ENCODE measurements at places on chromosomes 13 and 19. TPM values are rescaled to one million over a fixed set of nuclear protein-coding genes. Genes with fewer than 3 reads are reported as not detected.
A peak's percentile ranks its signal among the peaks of the same experiment; 100 is the strongest.

- peak; percentile 53 for DNase-seq
Observed at GRCh38 chr19:2046046-2046907, 4.8 kb downstream of the MKNK2 start.

Gene AZU1
- 1.9 TPM for total RNA-seq

DNA sequence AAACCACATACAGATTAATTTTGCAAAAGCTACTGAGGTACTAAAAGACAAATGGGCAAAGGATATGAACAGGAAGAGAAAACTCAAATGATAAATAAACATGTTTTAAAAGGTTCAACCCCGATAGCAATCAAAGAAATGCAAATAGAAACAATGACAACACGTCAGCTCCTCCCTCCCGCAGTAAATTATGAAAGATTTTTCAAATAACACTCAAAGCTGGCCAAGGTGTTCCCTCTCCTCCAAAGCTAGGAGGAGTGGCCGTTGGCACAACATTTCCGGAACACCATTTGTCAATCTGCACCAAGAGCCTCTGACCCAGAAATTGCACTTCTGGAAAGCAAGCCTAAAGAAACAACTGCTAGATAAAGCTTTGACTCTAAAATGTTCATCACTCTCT lies 28.3 kb downstream of the INSR start:
- no peak for DNase-seq

DNA sequence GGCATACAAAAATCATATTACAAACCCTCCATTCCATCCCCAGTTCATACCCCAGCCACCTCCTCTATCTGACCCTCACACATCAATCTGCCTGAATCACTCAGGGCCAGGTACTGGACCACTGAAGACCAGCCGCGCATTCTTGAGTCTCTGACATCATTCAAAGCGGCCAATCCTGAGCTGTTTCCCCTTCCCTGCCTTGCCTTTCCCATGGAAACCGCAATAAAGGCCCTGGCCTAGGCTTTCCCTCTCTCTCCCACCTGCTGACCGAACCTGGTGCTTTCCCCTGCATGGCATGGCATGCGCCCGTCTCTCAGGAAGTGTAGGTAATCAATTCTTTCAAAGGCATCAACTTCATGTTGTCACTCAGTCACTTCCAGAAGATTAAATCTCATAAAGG lies 17.7 kb upstream of the HIF3A start:
- DNase-seq: no peak

GRCh38 chr13:80590551-80590950 lies 249.6 kb upstream of the SPRY2 start:
- no peak for DNase-seq

DNA sequence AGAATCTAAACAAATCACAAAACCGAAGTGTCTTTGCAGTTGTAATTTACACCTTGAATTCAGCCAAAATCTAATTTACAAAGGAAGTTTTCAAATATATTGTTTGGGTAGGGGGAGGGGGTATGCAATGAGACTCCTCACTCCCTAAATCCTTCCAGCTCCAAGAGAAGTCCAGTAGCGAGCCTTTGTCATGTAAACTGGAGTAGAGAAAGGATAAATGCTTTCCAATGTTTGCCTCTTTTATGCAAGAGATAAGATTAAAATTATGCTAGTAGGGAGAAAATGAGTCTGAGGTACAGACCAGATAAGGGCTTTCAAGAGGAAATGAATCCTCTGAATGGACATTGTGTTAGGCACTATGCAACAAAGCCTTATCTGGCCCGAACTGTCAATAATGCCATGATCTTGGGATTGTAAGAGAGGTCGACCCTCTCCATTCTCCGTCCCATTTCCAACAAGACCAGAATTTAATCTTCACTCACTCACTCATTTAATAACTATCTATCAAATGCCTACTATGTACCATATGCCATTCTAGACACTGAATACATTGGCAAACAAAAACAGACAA lies 199.2 kb downstream of the LACC1 start:
- DNase-seq: no peak

GRCh38 chr19:15291548-15292021 lies 40.8 kb downstream of the BRD4 start:
- no peak for DNase-seq

GRCh38 chr13:32019612-32020233 lies 11.9 kb upstream of the FRY start:
- no peak for DNase-seq

- no peak for DNase-seq
Observed at GRCh38 chr19:35098413-35099049, 17.1 kb upstream of the FXYD3 start.

DNA sequence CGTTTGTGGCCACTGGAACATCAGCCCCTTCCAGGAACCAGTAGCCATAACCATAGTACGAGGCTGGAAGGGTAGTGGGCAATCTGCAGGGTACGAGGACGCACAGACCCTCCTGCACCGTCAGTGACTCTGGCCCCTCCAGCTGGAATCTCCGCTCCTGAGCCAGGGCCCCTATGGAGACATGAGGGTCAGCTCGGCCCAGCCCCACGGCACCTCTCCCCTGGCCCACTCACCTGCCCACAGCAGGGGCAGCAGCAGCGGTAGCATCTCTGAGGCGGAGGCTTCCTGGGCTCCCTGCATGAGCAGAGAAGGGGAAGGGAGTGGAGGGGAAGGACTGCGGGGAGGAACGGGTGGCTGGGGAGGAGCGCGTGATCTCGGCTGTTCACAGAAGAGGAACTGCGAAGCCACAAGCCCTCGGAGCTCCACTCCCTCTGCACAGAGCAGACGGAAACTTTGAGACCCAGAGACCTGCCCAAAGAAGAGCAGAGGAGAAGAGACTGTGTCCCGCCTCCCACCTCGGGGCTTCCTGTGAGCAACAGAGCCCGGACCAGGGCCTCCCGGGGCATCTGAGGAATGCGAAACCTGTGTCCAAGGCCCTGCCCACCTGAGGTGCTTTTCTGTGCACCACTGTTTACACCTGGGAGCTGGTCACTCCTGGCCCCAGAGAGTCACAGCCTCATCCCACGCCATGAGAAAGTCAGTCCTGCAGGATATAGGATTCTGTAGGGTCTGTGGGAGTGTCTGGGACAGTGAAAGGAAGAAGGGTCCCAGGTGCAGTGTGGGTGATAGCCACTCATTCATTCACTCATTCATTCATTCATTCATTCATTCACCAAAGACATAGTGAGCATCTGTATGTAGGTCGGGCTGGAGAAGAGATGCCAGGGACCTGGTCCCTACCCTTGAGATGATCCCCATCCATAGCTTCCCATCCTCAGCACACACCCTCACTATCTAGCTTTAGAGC lies at the start of gene SIGLEC6:
SIGLEC6 (minus strand) TSS at position 322 of the 967 bp plus-strand sequence; CDS start at position 300, 22 bp downstream.
- DNase-seq: peak; percentile 74

- no peak for DNase-seq
Observed at GRCh38 chr13:94556621-94557020, 39.3 kb downstream of the TGDS start.

GRCh38 chr13:32246468-32246867 lies 68.7 kb downstream of the ZAR1L start:
- DNase-seq: peak; percentile 70

Gene TMEM38A
- 3.5 TPM for total RNA-seq

Gene MUC16
- total RNA-seq: 1.3 TPM

GRCh38 chr19:52142001-52142595 lies 2.4 kb upstream of the ZNF616 start:
- no peak for DNase-seq

- DNase-seq: no peak
Observed at GRCh38 chr13:35630551-35631275, 154.2 kb upstream of the MAB21L1 start.

GRCh38 chr13:113770937-113771336 lies 11.9 kb downstream of the TMEM255B start:
- DNase-seq: no peak

DNA sequence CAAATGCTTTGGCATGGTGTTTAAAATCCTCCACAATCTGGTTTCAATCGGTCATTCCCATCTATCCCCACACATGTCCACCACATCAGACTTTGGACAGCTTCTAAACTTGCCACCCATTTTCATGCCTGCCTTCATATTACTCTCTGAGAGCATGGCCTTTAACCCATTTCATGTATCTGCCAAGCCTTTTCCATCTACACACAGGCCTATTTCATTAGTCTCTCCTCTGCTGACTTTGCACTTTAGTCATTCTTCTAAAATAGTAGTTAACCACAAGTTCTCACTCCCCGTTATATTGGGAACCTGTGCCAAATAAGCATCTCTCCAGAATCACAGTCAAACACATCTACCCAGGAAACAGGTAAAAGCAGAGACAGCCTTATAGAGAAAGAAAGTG lies 142.2 kb downstream of the MZT1 start:
- DNase-seq: no peak

DNA sequence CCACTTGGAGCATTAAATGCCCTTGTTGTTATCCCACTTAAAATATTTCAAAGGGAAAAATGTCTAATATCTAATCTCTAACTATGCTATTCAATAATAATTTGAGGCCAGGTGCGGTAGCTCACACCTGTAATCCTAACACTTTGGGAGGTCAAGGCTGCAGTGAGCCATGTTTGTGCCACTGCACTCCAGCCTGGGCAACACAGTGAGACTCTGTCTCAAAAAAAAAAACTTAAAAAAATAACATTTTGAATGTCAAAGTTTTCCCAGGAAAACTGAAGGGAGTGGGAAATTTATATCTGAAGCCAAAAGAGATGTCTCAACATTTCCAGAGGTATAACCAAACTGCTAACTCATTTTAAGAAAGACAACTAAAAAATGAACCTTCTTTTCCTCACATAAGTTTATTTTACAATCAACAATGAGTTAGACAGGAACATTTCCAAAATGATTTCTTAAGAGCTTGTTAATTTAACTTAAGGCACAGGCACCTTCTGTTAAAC lies 47.9 kb downstream of the CAB39L start:
- DNase-seq: no peak
